ENCODE measurements at places on chromosomes 1 and 21. TPM values are rescaled to one million over a fixed set of nuclear protein-coding genes. Genes with fewer than 3 reads are reported as not detected.

DNA sequence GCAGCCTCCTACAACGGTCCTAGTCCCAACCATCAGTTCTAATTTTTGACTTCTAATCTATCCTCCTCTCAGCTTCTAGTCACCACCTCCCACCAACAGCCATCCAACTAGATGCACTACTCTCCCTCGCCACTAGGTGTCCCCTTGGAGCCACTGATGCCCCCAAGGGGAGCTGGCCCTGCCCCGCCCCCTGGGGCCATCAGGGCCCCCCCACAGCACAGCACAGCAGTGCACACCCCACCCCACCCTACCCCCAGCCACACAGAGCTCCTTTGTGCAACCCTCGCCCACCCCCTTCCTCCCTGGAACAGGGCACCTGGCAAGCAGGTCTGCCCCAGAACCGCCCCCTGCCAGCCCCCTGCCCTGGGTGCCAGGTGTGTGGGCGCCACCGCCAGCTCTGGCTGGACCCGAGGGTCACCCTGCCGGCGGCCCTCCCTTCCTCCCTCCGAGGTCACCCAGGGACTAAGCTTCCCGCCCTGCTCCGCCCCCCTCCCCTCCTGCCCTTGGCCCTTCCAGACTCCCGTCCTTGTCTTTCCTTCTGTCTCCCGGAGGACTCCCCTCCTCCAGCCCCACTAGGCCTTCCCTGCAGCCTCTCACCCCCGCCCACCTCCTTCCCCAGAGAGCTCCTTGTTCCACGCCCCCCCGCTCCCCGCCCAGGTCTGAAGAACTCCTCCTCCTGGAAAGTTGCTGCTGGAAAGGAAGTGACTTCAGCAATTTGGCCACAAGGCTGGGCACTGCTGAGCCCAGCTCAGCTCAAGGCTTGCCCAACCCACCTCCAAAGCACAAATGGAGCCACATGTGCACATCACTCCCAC, 47.0 kb downstream of the AHDC1 start:
- peak; percentile 92 for DNase-seq
- H3K27me3 ChIP-seq = no peaks in the 10 kb centered on the region
- H3K27ac ChIP-seq = peak overlapping the region; percentile 30

- no peak overlapping the region for H3K4me3 ChIP-seq
- peaks cover 36% of the 10 kb centered on the region for H3K36me3 ChIP-seq
- H3K27ac ChIP-seq = no peak overlapping the region
- H3K4me1 ChIP-seq = peaks cover 17% of the 10 kb centered on the region
Measured at GRCh38 chr1:27406362-27406680, 13.9 kb downstream of the GPR3 start.

DNA sequence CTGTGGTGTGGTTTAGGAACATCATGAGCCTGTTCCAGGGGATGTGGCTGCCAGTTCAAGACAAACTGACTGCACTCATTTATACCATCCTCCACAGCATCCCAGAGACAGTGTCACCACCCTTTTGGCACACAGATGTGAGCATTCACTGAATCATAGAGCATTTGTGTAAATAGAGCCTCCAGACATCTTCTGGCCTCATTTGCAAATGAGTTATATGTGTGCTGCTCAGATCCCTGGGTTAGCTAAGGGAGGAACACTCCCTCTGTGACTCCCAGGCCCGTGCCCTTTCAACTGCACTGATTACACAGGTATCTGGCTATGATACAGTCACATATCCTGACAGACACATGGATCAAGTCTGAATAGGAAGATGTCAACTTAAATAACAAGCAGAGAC, 351.5 kb upstream of the PLD5 start:
- no peaks in the 10 kb centered on the region for H3K27me3 ChIP-seq
- H3K36me3 ChIP-seq = no peaks in the 10 kb centered on the region
- H3K27ac ChIP-seq = no peak overlapping the region

- H3K27me3 ChIP-seq = no peaks in the 10 kb centered on the region
- H3K4me1 ChIP-seq = no peaks in the 10 kb centered on the region
- H3K36me3 ChIP-seq = peaks cover 3% of the 10 kb centered on the region
- H3K27ac ChIP-seq = no peak overlapping the region
- H3K4me3 ChIP-seq = no peak overlapping the region
- no peak for DNase-seq
Measured at GRCh38 chr1:211660718-211661222, 14.7 kb downstream of the NEK2 start.

- H3K27me3 ChIP-seq = peaks cover 12% of the 10 kb centered on the region
- no peak overlapping the region for H3K4me3 ChIP-seq
- no peaks in the 10 kb centered on the region for H3K36me3 ChIP-seq
- no peak for DNase-seq
- H3K4me1 ChIP-seq = peaks cover 2% of the 10 kb centered on the region
Measured at GRCh38 chr1:8847990-8848389, 30.5 kb downstream of the ENO1 start.

GRCh38 chr21:42448686-42449085, 45.0 kb downstream of the UBASH3A start:
- H3K36me3 ChIP-seq = no peaks in the 10 kb centered on the region
- no peak for DNase-seq
- peaks cover 11% of the 10 kb centered on the region for H3K27me3 ChIP-seq
- no peak overlapping the region for H3K4me3 ChIP-seq

DNA sequence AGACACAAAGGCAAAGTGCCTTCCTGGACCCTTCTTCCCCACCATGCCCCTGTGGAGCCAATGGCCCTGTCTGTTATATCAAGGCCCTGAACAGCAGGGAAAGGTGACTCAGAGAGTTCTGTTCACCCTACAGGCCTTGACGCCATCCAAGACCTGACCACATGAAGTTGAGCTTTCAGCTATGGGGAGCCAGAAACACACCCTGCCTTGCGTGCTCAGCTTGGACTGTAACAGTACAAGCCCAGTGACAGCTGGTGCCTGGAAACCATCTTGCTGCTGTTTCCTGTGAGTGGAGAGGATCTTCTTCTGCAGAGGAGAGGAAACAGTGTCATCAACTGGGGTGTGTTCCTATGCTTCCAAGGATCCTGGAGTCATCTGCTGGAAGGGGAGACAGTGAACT, 165.0 kb upstream of the IRF2BP2 start:
- peaks cover 7% of the 10 kb centered on the region for H3K4me1 ChIP-seq
- H3K27me3 ChIP-seq = peaks cover 21% of the 10 kb centered on the region
- H3K27ac ChIP-seq = no peak overlapping the region
- H3K36me3 ChIP-seq = no peaks in the 10 kb centered on the region
- DNase-seq = no peak

- peak; percentile 55 for DNase-seq
- no peaks in the 10 kb centered on the region for H3K36me3 ChIP-seq
- no peak overlapping the region for H3K4me3 ChIP-seq
Measured at GRCh38 chr21:39384674-39385298, 35.9 kb upstream of the HMGN1 start.

DNA sequence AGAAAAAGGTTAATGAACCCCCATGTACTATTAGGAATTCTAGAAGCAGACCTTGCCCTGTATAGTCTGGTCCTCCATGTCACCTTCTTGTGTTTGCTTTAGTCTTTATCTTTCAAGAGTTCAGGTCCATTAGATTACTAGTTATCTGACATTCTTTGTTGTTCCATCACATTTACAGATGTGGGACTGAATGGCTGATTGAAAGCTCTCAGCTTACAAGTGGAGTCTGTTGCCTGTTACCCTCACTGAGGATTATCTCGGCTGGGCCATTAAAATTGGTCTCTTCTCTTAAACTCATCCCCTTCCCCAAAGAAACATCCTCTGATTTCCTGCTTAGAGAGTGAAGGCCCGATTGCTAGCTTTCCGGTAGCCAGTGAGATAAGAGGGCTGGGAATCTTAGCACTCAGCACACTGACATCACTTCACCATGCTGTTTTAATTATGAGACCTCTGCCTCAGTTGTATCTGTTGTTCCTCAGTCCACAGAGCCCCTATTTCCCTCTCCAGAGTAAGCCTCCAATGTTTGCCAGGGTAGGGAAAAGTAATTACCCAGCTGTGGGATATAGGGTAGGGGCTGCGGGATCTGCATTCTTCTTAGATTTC, 76.8 kb downstream of the LPGAT1 start:
- no peaks in the 10 kb centered on the region for H3K4me1 ChIP-seq
- no peaks in the 10 kb centered on the region for H3K27me3 ChIP-seq
- H3K27ac ChIP-seq = no peak overlapping the region

DNA sequence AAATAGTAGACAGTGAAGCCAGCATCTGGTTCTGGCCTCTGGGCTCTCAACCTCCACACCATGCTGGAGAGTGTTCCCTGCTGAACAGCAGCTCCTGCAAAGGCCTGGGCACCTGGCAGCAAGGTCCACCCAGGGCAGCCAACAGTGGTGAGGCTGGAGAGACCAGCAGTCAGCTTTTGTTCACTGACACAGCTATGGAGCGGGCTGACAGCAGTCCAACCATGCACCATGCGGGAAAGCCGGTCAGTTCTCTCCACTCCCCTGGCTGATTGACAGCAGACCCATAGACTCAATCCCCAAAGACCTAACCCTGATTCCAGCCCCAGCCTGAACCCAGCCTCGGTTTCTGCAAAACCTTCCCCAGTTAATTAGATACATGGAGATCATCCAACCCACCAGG, 49.0 kb downstream of the KLHDC7A start:
- no peaks in the 10 kb centered on the region for H3K4me1 ChIP-seq
- DNase-seq = no peak
- no peaks in the 10 kb centered on the region for H3K36me3 ChIP-seq
- no peak overlapping the region for H3K4me3 ChIP-seq

DNA sequence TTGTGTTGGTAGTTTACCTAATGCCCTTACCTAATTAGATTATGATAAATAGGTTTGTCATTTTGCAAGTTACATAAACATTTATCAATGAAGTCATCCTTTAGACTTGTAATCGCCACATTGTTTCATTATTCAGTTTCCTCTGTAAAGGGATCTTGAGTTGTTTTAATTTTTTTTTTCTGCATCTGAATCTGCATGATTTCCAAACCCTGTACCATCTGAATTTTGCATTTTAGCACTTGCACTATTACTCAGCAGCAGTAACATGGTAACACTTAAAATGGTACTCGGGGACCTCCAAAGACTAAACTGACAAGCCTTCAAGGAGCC, 12.4 kb downstream of the TARDBP start:
- peaks cover 47% of the 10 kb centered on the region for H3K36me3 ChIP-seq
- DNase-seq = no peak
- no peak overlapping the region for H3K4me3 ChIP-seq
- no peaks in the 10 kb centered on the region for H3K4me1 ChIP-seq
- H3K27me3 ChIP-seq = no peaks in the 10 kb centered on the region
- H3K27ac ChIP-seq = no peak overlapping the region

GRCh38 chr1:156924478-156925153, 4.2 kb downstream of the LRRC71 start:
- H3K4me1 ChIP-seq = peaks cover 2% of the 10 kb centered on the region
- H3K4me3 ChIP-seq = no peak overlapping the region
- no peaks in the 10 kb centered on the region for H3K36me3 ChIP-seq
- H3K27me3 ChIP-seq = peaks cover 57% of the 10 kb centered on the region
- DNase-seq = no peak

DNA sequence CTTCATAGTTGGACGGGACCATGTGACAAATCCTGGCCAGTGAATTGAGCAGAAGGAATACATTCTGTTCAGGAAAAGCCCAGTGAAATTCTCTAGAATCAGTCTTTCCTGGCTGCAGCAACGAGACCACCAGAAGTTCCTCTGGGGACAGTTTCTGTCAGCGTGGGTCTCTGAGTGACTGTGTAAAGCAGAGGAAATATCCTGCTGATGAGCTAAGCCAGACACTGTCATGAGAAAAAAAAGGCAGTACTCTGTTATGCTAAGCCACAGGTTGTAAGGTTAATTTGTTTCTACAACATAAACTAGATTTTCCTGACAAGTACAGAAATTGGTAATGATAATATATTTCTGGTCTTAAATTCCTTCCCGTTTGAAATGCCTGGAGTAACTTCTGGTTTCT, 664.4 kb downstream of the LMO4 start:
- H3K36me3 ChIP-seq = no peaks in the 10 kb centered on the region
- no peaks in the 10 kb centered on the region for H3K27me3 ChIP-seq
- no peak overlapping the region for H3K27ac ChIP-seq
- no peak for DNase-seq

DNA sequence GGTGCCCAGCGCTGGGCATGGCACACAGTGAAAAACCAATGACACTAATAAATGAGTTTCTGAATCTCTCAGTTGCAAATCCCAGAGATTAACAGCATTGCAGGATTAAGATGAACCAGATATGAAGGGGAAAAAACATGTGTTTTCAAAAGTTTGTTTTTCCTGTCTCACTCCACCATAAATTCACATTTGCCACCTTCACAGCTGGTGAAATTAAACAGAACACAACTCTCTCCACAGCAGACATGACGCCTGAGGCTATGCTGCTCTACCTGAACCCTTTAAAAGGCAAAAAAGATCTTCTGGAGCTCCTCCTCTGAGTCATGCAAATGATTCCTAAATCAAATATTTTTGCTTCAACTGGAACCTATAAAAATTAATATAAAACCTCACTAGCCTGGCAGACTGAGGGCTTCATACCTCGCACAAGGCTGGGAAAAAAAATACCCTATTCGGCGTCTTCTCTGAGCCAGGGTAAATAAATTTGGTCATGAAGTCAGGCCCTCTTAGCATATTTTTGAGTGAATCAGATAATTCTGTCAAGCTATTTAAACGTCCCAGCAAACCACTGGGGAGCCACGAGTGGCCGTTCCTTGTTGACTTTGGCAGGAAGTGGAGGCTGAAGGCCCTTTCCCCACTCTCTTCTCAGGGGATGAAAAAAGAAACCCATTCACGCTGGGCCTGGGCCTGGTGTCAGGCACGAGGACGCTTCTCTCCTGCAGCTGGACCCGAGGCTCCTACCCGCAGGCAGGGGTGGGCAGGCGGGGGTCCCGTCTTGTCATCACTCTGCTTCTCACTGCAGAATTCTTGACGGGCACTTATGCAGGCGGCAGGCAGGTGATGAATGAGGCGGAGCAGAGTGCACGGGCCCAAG, 53.0 kb downstream of the DMRTB1 start:
- DNase-seq = peak; percentile 72
- no peak overlapping the region for H3K4me3 ChIP-seq
- no peaks in the 10 kb centered on the region for H3K27me3 ChIP-seq
- H3K27ac ChIP-seq = no peak overlapping the region
- H3K36me3 ChIP-seq = peaks cover 1% of the 10 kb centered on the region
- peaks cover 5% of the 10 kb centered on the region for H3K4me1 ChIP-seq

ESPN gene
- under 0.01 TPM for total RNA-seq

PLA2G2E gene
- total RNA-seq = not detected

ORC1 gene
- total RNA-seq = 9.7 TPM

MORC3 gene
- total RNA-seq = 39.4 TPM

HORMAD1 gene
- not detected for total RNA-seq
